ENCODE measurements at places on chromosomes 13 and 19. TPM values are rescaled to one million over a fixed set of nuclear protein-coding genes. Genes with fewer than 3 reads are reported as not detected.

Gene ZNF285
- total RNA-seq: 4.8 TPM

GRCh38 chr13:85461621-85462020, 337.6 kb downstream of the SLITRK6 start:
- no peak for DNase-seq

DNA sequence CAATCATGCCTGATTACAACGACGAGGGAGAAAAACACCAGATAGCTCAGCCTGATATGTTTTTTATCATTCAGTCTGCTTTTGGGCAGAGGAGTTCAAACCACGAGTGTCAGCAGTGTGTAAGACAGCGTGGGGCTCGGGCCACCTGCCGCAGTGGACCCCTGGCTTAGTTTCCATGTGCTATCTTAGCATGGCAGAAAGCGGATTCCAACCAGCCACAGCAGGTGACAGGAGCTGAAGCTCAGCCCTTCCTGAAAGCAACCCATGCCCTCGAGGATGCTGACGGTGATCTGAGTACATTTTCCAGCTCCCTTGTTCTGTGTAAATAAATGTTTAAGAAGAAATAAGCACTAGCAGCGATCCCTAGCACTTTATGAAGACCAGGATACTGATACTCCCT, 32.2 kb upstream of the MBNL2 start:
- DNase-seq: no peak

DNA sequence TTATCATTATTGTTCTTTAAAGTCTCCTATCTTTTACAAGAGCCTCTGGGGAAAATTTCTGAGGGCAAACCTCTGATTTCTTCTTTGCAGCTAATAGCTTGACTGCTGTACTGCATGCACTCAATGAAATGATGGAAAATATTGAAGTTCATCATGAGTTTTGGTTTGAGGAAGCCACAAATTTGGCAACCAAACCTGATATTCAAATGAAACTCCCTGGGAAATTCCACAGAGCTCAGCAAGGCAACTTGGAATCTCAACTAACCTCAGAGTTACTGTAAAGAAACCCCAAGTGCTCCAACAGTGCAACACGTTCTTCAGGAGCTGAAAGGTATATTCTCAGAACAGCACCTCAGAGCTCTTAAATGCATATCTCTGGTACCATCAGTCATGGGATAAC, 14.2 kb upstream of the RNF6 start:
- no peak for DNase-seq

DNA sequence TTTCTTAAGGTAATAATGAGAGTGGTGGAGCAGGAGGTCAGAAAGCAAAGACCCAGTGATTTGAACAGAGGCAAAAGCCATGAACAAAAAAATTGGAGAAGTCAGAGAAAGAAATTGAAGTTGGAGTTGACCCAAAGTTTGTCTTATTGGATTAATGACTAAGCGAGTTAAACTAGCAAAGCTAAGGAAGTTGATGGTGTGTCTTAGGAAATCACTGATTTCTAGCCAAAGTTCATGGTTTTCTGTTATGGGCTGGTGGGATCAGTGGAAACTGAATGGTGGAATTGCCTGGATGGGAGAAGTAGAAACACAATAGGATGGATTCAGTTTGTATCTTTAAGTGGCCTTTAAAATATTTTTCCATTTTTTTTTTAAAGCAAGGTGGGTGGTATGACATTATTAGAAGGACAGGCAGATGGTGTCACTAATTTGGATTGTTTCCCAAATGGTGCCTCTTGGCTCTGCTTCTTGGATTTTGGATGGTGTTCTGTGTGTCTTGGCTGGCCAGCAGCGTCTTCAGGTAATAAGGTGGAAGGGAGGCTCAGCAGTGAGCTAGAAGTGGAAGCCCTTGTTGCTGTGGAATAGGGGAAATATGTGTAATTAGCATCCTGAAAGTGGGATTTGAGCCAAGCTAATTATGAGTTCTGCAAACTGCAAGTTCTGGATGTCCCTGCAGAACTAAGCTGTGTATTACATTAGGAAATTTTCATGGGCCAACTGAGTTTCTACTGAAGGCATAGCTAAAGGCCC, 302.9 kb downstream of the LMO7 start:
- no peak for DNase-seq

DNA sequence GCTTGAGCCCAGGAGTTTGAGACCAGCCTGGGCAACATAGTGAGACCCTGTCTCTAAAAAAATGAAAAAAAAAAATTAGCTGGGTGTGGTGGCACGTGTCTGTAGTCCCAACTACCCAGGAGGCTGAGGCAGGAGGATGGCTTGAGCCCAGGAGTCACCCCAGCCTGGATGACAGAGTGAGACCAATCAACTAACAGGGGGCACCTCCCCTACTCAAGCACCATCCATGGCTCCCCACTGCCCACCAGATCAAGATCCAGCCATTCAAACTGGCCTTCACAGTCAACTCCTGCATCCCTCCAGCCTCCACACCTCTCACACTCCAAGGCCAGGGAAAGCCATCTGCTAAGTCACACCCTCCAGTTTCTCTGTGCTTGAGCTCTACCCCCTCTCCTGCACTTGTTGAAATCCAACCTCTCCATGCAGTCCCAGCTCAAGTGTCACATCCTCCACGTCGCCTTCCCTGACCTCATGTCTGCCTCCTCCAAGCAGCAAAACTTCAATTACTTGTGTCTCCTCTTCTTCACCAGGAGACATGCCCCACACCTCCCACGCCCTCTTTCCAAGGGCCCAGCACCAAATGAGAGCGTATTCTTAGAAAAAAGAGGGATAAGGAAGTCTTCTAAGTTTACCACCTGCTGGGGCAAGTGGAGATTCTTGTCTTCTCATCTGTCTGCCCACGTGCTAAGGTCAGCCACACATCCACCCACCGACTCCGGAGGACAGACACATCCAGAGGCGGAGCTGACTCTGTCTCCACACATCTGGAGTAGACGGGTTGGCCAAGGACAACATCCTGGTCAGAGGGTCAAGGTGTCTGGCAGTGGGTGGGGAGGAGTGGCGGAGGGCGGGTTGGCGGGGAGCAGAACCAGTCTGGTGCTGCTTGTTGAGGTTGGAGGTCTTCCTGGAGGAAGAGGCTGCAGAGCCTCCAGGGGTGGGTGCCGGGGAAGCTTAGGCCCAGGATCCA, 974 bp upstream of the CYP4F22 start:
- DNase-seq: no peak

- DNase-seq: no peak
These were observed 18.6 kb downstream of the ZNF575 start for GRCh38 chr19:43551399-43552197.

- no peak for DNase-seq
These were observed 115.1 kb upstream of the CACNA1A start for GRCh38 chr19:13621413-13621812.

GRCh38 chr19:50486823-50487515, 10.3 kb upstream of the GARIN5A start:
- no peak for DNase-seq

- DNase-seq: no peak
These were observed 184.0 kb downstream of the SLC7A1 start for GRCh38 chr13:29411481-29411880.

DNA sequence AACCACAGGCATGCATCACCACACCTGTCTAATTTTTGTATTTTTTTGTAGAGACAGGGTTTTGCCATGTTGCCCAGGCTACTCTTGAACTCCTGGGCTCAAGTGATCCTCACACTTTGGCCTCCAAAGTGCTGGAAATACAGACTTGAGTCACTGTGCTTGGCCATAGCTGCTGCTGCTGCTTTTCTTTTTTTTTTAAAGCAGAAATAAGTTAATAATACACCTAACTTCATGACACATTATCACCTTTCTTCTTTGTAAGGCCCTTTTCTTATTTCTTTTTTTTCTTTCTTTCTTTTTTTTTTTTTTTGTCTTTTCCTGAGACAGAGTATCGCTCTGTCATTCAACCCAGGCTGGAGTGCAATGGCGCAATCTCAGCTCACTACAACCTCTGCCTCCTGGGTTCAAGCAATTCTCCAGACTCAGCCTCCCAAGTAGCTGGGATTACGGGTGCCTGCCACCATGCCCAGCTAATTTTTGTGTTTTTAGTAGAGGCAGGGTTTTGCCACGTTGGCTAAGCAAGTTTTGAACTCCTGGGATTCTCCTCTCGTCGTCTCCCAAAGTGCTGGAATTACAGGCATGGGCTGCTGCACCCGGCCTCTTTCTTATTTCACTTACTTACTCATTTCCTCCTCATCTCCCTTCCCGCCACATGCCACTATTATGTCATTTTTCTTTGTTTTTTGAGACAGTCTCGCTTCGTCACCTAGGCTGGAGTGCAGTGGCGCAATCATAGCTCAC, 8.7 kb downstream of the SHKBP1 start:
- DNase-seq: no peak

Measured in heart left ventricle (tissue), 16 donors.